Activated T-helper 17 cell treated with anti-CD3 and anti-CD28 coated beads, Interleukin-2, amount 50 U/mL, for 72 hours (primary cell): ENCODE measurements at places on chromosomes 3 and 15.

DNA sequence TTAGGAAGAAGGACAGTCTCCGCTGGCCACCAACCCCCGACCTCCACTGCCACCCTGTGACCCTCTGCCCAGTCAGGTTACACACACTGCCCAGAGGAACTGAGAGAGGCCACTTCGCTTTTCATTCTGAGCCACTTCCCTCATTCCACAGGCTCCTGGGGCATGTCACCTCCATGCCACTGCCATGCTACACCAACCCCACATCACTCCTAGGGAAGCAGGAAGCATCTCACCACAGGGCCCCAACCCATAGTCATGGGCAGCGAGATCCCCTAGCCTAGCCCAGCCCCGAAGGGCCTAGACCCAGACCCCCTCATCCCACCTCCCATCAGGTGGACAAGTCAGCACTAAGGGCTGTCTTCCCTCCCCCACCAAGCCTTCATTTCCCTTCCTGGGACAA is 1.4 kb downstream of the PLCB2 start:
- ATAC-seq: no peak

DNA sequence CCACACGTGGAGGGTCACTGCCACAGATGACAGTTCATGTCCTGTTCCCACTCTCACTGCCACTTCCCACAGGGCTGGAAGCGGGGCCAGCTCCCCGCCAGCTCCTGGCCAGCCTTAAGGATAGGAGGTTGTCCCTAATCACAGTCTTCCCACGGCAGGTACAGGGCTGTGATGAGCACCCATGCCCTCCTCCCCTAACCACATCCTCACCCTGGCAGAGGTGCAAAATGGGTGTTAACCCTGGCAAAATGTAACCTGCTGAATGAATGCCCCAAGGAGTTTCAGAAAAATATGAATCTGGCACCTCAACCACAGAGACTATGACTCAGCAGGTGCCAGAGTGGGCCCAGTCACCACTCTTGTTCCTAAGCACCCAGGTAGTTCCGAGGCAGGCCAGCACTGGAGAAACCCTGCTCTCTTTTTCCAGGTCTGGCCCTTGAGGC is 185.1 kb upstream of the TPM1 start:
- peak; percentile 89 for ATAC-seq

- ATAC-seq: peak; percentile 38
These were observed 87.3 kb upstream of the C15orf61 start for GRCh38 chr15:67433495-67434099.

- ATAC-seq: peak; percentile 73
These were observed 1.6 kb downstream of the RFTN1 start for GRCh38 chr3:16511681-16512434.

DNA sequence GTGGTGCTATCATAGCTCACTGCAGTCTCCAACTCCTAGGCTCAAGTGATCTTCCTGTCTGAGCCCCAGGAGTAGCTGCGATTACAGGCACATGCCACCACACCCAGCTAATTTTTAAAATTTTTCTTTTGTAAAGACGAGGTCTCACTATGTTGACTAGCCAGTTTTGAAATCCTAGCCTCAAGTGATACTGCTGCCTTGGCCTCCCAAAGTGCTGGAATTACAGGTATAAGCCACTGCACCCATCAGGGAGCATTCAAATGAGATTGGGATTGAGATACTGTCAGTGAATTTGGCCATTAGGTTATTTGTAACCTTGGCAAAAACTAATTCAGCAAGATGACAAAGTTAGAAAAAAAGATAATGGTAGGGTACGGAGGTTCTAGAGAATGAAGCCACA is 21.7 kb downstream of the EDC3 start:
- no peak for ATAC-seq

DNA sequence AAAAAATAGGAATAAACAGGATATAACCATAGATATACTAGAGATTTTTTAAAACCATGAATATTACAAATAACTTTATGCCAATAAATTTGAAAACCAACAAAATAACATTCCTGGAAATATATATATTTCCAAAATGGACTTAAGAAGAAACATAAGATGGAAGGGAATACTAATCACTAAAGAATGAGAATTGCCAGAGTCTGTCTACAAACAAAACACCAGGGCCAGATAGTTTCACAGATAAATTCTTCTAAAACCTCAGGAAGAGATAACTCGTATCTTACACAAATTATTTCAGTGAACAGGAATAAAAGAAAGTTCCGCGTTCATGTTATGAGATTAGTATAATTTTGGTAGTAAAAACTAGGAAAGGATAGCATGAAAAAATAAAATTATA is 107.3 kb downstream of the HERC1 start:
- no peak for ATAC-seq

- ATAC-seq: no peak
These were observed 319.2 kb downstream of the FGF12 start for GRCh38 chr3:192408007-192408646.

DNA sequence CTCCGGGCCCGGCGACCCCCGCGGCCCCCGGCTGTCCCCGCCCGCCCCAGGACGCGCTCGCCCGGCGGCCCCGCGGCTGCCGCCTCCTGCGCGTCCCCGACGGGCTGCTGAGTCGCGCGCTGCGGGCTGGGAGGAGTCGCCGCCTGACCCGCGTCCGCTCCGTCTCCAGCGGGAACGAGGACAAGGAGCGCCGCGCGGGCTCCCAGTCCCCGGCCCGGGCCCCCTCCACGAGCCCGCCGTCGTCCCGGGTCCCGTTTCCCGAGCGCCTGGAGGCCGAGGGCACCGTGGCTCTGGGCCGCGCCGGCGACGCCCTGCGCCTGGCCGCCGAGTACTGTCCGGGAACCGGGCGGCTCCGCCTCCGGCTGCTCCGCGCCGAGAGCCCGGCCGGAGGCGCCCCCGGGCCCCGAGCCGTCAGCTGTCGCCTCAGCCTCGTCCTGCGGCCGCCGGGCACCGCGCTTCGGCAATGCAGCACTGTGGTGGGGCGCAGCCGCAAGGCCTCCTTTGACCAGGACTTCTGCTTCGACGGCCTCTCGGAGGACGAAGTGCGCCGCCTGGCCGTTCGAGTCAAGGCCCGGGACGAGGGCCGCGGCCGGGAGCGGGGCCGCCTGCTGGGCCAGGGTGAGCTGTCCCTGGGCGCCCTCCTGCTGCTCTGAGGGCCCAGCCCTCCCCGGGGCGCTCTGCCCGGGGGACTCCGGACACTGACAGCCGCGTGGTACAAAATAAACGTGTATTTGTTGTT is 1.5 kb downstream of the C2CD4A start:
- peak; percentile 68 for ATAC-seq

DNA sequence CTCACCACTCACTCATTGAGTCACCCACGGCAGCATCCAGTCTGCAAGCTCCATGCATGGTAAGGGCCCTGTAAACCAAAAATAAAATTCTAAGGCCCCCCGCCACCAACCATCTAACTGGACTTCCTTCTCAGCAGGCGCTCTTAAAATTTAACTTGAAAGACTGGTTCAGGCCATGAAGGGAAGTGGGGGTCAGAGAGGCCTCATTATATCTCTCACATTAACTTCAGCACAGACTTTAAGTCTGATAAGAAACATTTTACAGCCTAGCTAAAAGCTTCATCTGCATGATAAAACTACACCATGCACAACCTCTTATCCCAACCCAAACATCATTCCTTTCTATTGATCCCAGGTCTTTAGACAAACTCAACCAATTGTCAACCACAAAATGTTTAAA is 38.5 kb downstream of the FBLN2 start:
- no peak for ATAC-seq

DNA sequence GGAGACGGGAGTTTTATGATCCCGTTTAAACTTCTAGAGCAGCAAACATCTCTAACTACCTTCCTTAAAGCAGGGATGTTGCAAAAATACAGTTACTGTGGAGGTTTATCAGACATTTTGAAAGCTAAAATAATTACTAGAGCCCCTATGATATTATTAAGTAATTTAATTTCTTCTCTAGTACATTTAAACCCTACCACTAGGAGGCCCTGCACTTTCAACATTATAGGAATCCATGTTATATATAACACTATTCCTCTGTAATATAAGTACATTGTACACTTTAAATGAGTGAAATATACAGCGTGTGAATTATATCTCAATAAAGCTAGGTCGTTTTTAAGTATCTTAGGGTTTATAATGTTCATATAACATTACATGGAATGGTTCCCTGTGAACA is 11.5 kb downstream of the SETMAR start:
- ATAC-seq: no peak

- no peak for ATAC-seq
These were observed 269.8 kb upstream of the POU1F1 start for GRCh38 chr3:87546216-87546615.

DNA sequence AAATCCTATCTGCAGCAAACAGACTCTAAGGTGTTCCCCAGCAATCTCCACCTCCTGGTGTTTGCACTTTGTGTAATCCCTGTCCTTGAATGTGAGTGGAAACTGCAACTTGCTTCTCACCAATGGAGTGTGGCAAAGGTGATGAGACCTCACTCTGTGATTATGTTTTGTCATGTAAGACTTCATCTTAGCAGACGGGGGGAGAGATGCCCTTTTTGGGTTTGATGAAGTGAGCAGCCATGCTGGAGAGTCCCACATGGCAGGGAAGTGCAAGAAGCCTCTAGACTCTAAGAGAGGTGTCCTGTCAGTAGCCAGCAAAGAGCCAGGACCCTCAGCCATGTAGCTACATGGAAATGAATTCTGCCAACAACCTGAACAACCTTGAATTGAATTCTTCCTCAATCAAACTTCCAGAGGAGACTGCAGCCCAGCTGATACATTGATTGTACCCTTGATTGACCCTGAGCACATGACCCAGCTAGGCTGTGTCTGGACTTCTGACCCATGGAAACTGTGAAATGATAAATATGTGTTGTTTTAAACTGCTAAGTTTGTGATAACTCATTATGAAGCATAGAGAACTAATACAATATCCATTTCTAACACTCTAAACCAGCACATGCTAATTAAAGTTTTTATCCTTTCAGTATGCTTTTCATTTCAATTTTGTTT is 71.4 kb upstream of the RASGRF1 start:
- ATAC-seq: no peak

DNA sequence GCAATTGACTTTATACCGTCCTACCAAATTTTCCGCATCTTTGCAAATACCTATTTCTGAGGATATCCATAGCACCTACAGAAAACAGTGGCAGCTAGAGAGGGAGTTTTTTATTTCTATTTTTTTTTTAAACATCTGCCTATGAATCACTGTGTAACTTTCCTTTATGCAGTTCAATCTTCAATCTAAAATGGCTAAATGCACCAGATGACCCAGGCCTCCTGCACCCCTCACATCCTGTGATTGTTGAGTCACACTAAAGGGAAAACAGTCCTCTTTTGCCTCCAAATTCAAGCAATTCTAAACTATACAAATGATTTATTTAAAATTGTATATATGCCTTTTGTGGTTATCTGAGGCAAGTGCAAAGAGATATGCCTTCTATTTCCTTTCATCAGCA is 20.1 kb upstream of the BCL6 start:
- ATAC-seq: no peak

GRCh38 chr3:187077085-187077484 is 62.2 kb downstream of the RPL39L start:
- ATAC-seq: no peak

DNA sequence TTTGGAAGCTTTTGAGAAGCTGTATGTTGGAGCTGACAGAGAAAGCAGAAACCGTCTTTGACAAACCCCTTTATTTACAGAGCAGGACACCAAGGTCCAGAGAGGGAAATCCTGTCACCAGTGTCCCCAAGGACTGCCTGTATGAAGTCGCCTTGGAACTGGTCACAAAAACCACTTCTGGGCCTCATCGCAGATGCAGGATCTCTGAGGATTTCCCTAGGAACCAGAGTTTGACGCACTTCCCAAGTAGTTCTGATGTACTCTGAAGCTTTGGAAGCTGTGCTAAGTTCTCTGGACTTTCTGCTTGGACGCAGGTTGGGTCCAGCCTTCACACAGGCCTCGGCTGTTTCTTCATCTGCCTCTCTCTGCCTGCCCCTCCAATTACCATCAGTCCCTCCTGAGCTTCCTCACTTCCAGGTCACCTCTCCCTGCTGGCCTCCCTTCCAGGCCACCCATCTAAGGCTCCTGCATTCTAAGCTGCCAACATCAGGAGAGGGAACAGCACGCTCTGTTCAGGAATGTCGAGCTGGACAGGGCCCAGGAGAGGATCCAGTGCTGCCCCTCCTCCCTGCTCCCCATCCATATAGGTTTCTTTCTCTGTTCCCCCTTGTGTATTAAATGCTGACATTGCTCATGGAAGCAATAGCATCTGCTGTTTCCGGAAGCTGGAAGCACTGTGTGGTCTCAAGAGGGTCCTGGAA is 270.8 kb downstream of the OPA1 start:
- ATAC-seq: no peak

DNA sequence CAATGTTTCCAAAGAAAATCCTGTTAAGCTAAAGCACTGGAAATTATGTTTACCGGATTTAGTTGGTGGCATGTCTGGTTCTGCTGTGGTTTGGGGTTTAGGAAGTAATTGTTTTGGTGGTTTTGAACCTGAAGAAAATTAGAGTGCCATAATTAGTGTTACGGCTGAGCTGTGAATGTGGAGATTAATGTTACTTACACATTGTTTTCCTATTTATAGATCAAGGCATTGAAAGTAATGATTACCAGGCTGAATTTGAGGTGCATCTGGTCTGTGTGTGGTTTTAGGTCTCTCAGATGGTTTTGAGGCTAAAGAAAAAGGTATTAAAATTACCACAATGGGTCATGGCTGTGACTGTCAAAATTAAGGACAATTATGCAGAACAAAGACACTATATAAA is 128.9 kb downstream of the TFG start:
- no peak for ATAC-seq

DNA sequence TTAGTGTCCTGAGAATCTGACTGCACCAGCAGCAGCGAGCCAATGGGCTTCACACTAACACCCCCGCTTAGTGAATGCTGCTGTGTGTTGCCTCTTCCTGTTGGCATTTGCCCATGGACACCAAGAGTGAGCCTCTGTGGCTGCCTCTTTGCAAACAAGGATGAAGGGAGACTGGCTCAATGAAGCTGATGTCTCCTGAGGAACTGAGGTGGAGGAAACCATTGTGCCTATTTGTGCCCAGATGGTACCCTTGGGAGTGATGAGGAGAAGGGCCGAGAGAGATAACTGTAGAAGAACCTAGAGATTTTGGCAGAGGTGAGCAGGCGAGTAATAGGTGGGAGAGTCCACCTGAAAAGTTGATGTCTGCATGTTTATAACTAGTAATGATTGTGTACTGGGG is 51.2 kb downstream of the IL20RB start:
- ATAC-seq: no peak

- no peak for ATAC-seq
These were observed 168.0 kb upstream of the CTDSPL start for GRCh38 chr3:37693511-37694283.

DNA sequence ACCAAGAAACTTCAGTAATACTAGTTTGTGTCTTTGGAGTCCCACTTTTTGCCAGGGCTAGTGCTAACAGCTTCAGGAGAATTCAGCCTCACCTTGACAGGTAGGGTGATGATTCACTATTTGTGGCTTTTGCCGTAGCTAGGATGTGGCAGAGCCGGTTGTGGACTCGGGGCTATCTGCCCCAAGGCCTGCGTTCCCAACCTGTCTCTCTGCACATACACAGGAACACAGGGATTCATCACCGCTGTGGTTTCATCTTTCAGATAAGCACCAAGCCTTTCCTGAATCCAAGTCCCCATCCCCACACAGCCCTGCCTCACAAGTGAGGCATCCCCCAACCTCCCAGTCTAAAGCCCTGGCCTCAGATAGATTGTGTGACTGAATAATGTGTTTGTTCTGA is 45.2 kb upstream of the POLG start:
- no peak for ATAC-seq

GRCh38 chr15:39690881-39691634 is 91.6 kb downstream of the FSIP1 start:
- ATAC-seq: no peak

GRCh38 chr15:83057696-83058376 is 9.2 kb downstream of the BTBD1 start:
- ATAC-seq: no peak

- no peak for ATAC-seq
These were observed 314.0 kb upstream of the CDIN1 start for GRCh38 chr15:36265422-36265821.
